ENCODE measurements at places on chromosomes 2 and 18.

DNA sequence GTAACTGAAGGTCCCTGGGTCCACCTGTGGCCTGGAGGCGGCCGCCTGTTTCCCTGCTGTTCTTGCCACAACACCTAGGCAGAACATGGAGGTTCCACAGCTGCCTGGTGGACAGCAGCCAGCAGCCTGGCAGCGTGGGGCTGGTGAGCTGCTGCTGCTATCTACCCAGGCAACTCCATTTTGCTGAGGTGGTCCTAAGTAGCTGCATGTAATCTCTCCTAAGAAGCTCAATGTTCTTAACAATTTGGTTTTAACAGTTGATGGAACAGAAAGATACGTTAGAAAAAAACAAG is 66.7 kb downstream of the NDUFA10 start:
- no peak for DNase-seq

DNA sequence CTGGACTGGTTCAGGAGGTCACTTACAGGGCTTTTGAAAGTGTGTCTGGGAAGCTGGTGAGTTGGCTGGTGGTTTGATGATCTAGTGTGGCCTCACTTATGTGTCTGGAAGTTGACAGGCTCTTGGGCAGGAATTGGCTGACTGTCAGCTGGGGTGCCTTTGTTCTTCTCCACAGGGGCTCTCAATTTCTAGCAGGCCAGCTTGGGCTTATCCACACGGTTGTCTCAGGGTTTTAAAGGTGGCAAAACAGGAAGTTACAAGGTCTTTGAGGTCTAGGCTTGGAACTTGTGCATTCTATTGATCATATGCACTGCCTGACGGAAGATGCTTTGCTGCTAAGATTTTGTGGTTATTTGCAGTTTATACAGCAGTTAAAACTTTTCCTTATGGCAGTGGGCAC is 52.0 kb upstream of the CELF4 start:
- no peak for DNase-seq

- no peak for DNase-seq
Measured at GRCh38 chr2:22753476-22753875, 631.5 kb upstream of the KLHL29 start.

- no peak for DNase-seq
Measured at GRCh38 chr18:78737006-78737915, 242.4 kb upstream of the SALL3 start.

DNA sequence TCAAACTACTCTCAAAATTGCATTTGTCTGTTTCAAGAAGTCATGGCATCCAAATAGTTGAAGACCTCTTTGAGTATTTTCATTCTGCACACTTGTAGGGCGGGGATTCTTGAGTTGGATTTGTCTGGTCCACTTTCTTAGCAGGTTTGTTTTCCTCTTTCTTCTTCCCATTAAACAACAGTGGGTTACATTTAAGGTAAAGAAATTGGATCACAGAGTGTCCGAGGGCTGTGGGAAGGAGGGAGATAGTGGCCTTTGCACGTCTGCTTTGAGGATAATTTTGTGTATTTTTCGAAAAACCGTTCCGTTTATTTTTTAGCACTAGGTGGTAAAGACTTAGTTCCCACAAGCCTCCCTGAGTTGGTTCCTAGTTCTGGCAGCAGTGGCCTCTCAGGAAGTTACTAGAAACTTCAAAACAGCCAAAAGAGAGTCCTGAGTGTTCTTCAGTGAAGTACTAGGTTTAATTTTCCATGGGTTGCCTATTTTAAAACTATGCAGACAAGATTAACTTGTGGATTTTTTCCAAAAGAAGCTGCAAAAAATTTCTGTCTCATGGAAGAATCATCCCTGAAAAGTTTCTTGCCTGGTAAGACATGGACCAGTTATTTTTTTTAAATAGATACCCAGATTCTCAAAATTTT is 107.9 kb downstream of the CDC42EP3 start:
- DNase-seq: no peak

- DNase-seq: no peak
Measured at GRCh38 chr2:30765191-30765590, 42.1 kb downstream of the CAPN13 start.

DNA sequence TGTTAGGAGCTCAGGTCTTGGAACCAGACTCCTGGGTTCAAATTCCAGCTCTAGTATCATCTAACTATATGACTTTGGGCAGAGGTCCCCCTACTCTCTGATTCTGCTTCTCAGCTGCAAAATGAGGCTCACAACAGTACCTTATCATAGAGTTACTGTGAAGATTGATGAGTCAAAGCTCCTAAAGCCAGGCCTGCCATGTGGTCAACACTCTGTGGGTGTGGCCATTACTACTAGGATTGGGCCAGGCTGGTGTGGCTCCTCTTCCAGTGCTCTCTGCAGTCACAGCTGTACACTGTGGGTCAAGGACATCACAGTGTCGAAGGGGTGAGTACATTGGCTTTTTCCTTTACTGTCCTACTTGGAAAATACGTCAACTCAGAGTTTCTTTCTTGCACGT is 22.6 kb downstream of the CAPN13 start:
- DNase-seq: peak; percentile 28

GRCh38 chr18:48615566-48616401 is 77.0 kb downstream of the CTIF start:
- no peak for DNase-seq
